Astrocyte of the cerebellum (primary cell): ENCODE measurements at places on chromosomes 3 and 15.

DNA sequence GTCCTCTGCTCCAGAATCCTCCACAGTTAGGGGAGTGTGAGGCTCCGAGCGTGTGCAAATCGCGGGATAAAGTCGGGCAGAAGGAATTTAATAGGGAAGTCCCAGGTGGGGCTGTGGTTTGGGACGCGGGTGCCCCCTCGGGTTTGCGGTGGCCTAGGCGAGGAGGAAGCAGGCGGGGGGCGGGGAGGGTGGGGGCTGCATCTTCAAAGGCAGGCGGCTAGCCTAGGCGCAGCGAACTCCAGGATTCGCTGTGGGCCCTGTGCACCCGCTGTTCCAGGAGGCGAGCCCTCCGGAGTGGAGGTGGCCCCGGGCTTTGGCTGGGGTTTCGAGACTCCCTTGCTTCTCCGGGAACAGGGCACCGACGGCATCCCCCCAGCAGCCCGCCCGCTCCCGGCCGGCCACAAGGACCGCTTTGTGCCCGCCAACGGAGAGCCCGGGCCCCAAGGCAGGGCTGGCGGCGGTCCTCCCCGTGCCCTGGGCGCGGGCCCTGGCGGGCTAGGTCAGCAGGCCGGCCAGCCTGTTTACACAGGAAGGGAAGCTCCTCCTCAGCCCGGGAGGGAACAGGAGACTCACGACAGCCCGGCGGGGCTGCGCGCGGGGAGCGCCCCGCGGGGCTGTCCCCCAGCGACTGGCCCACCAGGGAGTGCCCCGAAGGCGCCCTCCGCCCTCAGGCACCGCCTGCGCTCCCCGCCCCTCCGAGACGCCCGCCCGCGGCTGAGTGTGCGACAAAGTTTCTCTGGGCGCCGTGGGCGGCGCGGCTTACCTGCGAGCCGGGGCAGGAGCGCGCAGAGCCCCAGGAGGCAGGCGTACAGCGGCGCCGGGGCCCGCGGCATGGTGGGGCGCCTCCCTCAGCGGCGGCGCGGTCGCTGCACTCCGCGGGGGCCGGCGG is 753 bp downstream of the ITGB5 start:
- no peak for DNase-seq

DNA sequence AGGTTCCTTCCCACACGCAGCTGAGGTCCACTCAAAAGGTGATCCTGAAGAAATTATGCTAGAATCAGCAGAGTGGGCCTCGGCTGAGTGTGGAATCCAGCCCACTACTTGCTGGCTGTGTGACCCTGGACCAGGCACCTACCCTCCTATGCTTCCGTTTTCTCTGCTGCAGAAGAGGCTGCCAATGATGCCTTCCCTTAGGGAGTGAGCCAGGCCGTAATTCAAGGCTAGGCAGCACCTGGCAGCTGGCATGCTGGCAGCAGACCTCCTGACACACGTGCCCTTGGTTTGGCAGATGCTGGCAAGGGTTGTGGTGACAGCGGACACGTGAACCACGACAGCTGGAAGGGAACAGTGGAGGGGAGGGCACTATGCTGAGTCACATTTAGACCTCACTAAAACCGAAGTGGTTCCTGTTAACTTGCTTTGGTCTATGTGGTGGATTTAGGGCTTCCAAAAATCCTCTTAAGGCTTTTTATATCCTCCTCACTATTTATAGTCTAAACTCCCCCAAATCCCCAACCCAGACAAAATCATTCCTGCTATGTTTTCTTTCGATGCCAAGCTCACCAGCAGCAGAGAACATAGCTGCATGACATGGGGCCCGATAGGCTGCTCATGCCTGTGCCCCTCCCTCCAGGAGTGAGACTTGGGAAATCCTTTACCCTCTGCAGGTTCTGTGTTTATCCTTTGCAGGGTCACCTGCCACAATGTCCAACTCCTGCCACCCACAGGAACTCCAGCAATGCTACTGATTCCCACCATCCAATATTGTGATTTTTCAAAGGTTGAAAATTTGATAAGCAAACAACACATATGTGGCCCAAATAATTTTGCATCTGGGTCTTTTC is 10.6 kb upstream of the PCSK6 start:
- DNase-seq = no peak

DNA sequence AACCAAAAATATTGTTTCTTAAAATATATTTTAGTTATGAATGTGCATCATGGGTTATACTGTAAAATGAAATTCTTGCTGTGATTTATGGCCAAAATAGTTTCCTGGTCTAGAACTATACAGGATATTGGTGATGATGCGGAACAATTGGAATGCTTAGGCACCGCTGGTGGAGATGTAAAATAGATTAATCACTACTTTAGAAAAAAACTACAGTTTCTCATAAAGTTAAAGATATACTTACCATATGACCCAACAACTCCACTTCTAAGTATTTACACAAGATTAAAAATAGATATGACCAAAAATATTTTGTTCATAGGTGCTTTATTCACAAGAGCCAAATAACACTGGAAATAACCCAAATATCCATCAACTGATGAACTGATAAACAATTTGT is 126.7 kb downstream of the TUSC7 start:
- DNase-seq = no peak

- no peak for DNase-seq
Measured at GRCh38 chr3:123333401-123333800, 115.5 kb downstream of the ADCY5 start.

DNA sequence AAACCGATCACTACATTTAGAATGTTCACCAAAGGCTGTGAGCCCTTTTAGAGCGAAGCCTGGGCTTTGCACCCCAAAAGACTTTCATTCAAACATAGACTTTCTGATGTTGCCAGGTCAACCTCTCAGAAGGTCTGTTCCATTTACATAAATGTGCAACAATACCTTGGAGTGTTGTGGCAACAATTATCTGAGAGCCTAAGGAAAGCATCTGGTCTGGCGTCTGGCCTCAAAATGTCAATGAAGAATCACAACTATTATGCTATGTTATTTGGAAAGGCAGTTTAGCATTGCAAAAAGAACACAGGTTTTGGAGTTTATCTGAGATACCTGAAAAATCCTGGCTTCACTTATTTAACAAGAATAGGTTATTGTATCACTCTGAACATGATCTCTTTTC is 50.0 kb downstream of the POLR2M start:
- DNase-seq = no peak

- no peak for DNase-seq
Measured at GRCh38 chr3:38985581-38985980, 66.2 kb downstream of the SCN11A start.

DNA sequence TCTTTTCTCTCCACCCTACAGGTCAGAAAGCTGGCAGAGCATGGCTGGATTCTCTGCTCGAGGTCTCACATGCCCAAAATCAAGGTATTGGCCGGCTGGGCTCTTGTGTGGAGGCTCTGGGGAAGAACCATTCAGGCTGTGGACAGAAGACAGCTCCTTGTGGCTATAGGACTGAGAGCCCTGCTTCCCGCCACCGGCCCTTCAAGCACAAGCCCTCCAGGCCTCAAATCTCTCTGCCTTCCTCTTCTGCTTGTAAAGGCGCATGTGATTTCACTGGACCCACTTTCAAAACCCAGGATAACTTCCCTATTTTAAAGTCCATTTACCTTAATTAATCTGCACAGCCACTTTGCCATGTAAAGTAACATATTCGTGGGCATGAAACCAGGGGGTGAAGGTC is 36.2 kb upstream of the MGLL start:
- DNase-seq = no peak

DNA sequence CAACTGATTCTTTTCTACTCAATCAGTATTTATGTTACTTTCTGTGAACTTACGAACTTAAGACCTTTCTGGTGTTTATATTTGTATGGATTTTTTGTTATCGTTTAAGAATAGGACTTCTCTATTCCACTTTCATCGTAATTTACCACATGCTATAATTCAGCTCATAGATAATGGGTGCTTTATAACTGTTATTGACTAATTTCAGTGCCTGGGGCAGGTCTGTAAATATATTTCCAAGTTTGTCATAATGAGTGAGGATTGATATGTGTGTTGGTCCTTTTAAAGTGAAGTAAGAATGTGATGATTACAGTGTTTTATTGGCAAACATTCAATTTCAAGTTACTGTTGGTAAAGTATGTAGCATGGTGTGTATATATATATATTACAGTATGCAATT is 1.8 kb upstream of the NAALADL2 start:
- no peak for DNase-seq

GRCh38 chr15:22902981-22903380 is 64.5 kb downstream of the NIPA2 start:
- DNase-seq = no peak
